ENCODE measurements at places on chromosomes 13 and 19. TPM values are rescaled to one million over a fixed set of nuclear protein-coding genes. Genes with fewer than 3 reads are reported as not detected.

Gene CEACAM7
- not detected for total RNA-seq

DNA sequence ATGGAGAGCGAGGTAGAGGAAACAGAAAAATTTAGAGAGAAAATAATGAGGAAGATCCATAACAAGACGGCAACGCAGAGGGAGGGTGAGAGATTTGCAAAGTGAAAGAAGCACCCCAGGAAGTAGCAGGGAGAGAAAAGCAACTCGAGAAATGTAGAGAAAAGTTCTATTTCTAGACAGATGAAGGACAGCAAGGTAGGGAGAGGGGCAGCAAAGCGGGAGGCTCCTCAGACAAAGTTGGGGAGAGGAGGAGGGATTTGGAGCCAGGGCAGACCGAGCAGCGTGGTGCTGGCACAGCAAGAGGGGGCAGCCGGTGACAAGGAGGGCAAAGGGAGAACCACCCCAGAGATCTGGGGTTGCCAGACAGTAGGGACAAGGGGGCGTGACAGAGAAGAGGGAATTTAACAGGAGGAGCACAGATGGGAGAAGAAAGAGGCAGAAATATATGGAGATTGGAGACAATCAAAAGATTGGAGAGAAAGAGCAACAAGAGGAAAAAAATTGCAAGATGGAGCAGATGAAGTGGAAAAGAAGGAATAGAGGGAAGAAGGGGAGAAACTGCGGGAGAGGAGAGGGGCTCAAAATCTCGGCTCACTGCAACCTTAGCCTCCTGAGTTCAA, 989 bp downstream of the ZNF766 start:
- no peak for DNase-seq

Gene ZNF274
- total RNA-seq, result 26.7 TPM

Gene LILRA1
- 0.51 TPM for total RNA-seq

Gene NUMBL
- total RNA-seq, result 20.7 TPM

GRCh38 chr13:48816700-48817099, 159.0 kb upstream of the FNDC3A start:
- DNase-seq, result no peak

- DNase-seq, result no peak
These were observed 1.5 kb upstream of the PCDH20 start for GRCh38 chr13:61417086-61417570.

- no peak for DNase-seq
These were observed 16.9 kb upstream of the AP1M2 start for GRCh38 chr19:10603873-10604459.

DNA sequence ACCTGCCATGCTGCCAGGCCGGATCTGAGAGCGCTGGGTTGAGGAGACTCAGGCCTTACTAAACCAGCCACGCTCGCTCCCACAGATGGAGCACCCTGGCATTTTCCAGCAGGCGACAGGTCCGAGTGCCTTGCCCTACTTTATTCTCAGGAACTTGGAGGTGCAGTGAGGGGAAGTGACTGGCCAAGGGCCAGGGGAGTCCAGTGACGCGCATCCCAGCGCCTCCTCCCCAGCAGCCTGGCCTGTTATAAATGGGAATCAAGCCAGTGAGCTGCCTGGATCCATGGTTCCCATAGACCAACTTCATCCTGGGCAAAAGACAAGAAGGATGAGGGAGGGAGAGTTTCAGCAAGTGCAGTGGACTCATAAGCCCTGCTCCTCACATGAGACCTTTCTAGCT, 35.5 kb downstream of the TMED1 start:
- DNase-seq, result no peak

GRCh38 chr19:36379510-36379819, 464 bp upstream of the ZFP14 start:
- DNase-seq, result no peak

DNA sequence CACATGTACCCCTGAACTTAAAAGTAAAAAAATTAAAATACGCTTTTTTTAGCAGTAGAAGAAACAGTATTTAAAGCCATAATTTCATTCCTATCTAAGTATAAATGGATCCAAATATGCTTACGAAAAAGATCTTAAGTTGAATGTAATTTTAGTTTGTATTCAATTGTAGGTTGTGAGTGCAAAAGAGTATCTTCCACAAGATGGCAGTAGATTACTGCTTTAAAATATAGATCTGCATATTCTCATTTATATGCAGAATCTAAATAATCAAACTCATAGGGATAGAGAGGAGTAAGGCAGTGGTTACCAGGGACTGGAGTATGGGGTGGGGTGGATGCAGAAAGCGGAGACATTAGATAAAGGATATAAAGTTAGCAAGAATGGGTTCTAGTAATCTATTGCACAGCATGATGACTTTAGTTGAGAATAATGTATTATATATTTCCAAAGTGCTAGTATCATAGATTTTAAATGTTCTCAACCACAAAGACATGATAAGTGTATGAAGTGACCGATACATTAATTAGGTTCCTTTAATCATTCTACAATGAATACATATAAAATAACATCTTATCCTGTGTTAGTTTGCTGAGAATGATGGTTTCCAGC, 14.2 kb downstream of the OR7A17 start:
- no peak for DNase-seq

- DNase-seq, result no peak
These were observed 512 bp downstream of the MED4 start for GRCh38 chr13:48094404-48094780.

Gene MYCBP2
- 62.1 TPM for total RNA-seq

GRCh38 chr13:97743938-97744337, 209.5 kb upstream of the IPO5 start:
- DNase-seq, result no peak

Gene B3GNT8
- 3.9 TPM for total RNA-seq

Gene IGFL3
- not detected for total RNA-seq

Gene RNF225
- not detected for total RNA-seq

GRCh38 chr19:49189259-49189658, 31.7 kb downstream of the TRPM4 start:
- DNase-seq, result no peak

Measured in cardiac septum (tissue), 1 donor.